ENCODE measurements at places on chromosomes 3 and 15.

DNA sequence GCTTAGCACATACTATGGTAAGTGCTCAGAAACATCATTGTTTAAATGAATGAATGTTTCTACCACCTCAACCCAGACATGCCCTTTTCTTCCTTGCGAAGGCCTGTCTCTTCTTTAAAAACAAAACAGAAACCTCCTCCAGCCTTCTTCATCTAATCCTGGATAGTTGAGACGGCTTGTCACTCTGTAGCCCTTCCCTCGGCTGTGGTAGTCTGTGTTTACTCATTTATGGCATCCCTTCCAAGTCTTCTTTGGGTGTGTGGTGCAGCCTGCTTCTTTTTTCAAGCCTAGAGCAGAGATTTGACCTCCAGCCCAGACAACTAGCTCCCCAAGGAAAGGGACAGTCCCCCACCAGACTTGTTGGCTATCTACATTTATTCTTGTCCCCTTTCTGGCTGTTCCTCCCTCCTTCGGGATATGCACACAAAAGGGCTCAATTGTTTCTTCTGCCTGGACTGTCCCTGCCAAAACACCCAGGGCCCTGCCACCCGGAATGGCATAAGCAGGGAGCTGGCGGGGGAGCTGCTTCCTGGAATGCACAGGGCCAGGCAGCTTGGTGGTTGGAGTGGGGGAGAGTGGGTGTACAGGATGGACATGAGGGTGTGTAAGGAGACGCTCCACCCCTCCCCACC, 67.8 kb downstream of the ITGA11 start:
- DNase-seq, result no peak

DNA sequence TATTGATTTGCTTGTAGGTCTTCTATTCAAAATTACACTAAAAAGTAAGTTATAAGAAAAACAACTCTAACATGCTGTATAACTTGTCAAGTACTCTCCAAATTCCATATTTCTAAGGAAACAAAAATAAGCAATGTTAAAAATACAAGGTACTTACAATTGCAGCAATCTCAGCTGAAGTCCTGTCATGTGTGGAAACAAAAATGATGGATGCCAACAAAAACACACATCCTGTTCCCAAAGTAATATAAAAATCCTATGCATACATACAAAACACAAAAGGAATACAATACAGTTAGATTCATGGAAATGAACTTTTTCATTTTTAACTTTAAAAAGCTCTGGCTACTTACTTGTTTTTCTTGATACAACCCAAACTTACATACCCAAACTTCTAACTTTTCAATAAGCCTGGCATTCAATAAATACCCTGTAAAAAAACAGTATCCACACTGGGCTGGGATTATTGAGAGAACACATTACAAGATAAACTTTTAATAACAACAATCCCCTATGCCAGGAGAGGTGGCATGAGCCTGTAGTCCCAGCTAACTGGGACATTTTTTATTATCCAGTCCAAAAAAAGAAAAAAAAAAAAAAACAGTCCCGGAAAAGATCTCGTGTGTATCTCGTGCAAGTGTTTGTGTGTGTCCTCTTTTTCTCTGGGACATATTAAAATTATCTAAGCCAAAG, 14.7 kb downstream of the CMTM6 start:
- DNase-seq, result no peak

GRCh38 chr3:186220911-186221645, 112.2 kb upstream of the ETV5 start:
- no peak for DNase-seq

DNA sequence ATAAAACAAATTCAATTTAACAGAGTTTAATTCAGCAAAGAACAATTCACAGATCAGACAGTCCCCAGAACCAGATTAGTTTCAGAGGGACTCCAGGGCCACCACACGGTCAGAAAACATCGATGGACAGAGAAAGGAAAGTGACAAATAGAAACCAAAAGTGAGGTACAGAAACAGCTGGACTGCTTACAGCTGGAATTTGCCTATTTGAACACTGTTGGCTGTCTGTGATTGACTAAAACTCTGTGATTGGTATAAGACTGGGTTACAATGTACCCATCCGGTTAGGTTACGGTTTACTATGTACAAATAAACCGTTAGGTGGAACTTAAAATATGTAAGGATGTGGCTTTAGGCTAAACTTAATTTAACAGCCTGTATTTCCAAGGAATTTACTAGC, 30.3 kb downstream of the MOBP start:
- no peak for DNase-seq

DNA sequence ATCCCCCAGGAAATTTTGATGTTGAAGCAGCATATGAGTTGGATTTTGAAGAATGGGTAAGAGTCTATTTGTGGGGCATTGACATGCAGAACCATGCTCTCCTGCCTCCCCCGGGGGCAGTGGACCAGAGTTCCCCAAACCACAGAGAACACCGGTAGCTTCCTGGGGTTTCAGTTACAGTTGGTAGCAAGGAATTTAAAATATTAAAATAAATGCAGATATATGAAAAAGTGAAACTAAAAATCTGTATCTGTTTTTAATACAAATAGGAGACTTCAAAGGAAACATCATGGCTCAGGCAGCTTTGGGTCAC, 37.4 kb downstream of the SLC9A9 start:
- DNase-seq, result no peak

Measured in activated CD4-positive, alpha-beta T cell treated with anti-CD3 and anti-CD28 coated beads for 1 hour (primary cell).